ENCODE measurements at places on chromosomes 6 and 20.

DNA sequence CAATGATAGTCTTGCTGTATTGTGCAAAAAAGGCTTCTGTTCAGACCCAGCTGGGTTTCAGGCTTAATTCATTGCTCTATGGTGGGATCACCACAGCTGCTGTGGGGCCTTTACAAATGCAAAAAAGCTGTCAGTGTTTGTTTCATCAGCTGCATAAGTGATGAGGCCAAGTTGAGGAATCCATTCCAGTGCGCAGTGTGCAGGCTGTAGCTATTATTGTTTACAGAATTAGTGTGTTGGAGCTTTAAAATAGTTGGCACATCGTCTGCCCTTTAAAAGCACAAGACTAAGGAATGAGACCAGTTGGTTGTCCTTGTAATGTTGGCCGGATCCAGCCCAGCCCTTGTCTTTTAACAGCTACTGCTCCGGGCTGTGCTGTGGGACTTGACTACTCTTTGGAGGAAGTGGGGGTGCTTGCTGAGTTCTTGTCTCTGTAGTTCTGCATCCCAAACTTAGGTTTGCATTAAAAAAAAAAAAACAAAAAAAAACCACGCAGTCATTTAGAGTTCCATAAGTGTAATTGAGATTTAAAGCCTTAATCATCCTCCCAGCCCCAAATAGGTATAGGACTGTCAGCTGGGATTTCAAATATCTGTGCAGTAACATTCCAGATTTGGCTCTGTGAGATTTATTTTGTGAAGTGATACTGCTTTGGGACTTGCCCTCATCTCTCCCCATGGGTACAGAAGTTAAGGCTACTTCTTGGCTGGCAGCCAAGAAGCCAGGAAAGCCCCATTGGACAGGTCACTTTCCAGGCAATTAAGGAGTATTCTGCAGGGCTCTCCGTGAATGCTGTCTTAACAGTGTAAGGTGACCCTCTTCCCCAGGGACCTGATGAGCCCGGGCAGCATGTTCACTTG, 19.3 kb downstream of the JARID2 start:
- DNase-seq = no peak

- DNase-seq = no peak
Measured at GRCh38 chr20:37382482-37383120, 36.7 kb downstream of the SRC start.

- DNase-seq = no peak
Measured at GRCh38 chr6:75747152-75747992, 1.7 kb upstream of the MYO6 start.

DNA sequence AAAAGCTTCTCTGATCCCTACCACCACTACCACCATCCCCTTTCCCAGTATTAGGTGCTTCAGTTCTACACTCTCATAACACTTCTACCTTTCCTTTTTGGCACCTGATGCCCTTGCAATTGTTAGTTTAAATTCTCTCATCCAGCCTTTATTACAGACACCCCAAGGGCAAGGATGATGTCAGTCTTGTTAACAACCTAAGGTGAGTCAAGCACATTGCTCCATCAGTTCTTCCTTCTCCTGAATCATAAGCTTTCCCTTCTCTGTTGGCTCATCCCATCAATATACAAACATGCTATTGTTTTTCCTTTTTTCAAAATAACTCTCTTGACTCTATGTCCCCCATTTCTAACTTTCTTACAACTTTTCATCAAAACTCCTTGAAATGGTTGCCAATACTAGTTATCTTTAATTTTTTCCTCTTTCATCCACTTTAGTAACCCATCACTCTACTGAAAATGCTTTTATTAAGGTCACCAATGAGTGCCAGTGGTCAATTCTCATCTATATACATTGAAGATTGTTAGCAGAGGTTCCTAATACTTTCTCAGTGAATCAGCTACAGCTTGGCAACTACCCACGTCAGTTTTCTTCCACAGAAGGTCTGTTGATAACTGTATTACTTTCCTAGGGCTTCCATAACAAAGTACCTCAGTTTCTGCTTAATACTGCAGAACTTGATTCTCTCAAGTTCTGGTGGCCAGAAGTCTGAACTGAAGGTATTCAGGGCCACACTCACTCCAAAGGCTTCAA, 97.1 kb upstream of the FLRT3 start:
- no peak for DNase-seq

GRCh38 chr6:154506582-154506981, 3.9 kb downstream of the CNKSR3 start:
- DNase-seq = no peak

DNA sequence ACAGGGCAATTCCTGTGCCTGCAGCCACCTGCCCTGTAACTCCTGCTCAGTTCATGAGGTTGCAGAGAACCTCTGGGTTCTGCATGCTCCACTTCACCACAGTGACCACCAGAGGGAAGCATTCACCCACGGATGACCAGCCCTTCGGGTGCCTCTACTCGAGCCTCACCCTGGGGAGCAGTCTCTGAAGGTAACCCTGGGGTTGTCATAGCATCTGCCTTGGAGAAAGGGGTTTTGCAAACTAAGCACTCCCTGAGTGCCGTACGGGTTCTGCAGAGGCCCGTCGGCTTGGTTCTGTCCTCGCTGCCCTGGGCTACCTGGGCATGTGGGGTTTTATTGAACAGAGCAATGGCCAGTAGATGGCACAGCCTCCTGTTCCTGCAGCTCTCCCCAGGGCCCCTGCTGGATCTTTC, 10.2 kb upstream of the CST5 start:
- peak; percentile 78 for DNase-seq

DNA sequence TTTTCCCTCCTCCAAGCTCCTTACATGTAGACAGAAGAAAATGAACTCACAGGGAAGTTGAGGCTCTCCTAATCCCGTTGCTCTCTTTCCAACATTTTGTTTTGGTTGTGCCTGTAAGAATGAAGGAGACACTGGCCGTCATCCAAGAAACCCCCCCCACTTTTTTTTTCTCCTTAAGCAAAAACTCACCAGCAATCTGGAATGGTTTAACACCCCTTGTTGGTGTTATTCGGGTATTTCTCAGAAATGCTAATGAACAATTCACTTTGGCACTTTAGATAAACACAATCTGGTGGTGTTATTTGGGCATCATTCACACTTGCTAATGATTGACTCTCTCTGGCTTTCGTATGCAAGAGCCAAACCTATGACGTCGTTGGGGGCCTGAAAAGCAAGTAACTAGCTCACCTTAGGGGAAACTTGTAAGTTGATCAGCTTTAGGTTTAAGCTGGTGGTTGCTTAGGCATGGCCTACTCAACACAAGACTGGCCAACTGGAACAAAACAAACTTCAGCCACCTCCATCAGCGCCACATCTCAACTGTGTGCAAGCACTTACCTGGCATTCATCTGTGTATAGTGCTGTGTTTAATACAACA, 24.3 kb upstream of the OLIG3 start:
- no peak for DNase-seq

GRCh38 chr6:112202639-112203341, 51.6 kb downstream of the LAMA4 start:
- no peak for DNase-seq

DNA sequence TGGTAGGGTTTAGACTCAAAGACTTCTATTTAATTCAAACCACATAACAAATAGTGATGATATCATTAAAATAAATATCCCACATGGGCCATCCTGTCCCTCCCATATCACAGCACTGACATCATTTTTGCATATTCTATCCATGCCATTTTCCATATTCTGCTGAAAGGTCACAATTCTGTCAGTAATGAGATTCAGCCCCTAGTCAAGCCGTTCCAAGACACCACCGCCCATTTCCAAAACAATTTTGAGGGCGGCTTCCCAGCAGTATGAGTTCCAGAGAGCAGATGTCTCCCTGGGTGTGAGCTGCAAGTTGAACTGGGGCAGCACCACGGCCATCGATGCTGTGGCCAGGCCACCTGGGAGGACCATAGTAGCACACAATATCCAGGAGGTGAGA, 65.1 kb upstream of the PLEKHG1 start:
- no peak for DNase-seq
